ENCODE measurements at places on chromosomes 5 and 9. TPM values are rescaled to one million over a fixed set of nuclear protein-coding genes. Genes with fewer than 3 reads are reported as not detected.

PTGER4 gene
- total RNA-seq = 100 TPM

PSIP1 gene
- total RNA-seq = 126 TPM

ANKRD18A gene
- 16.0 TPM for total RNA-seq

CCIN gene
- not detected for total RNA-seq

PRLR gene
- total RNA-seq = not detected
